ENCODE measurements at places on chromosomes 4 and X.
A peak's percentile ranks its signal among the peaks of the same experiment; 100 is the strongest.

- DNase-seq = peak; percentile 69
Measured at GRCh38 chrX:38636949-38637819, 75.8 kb downstream of the TSPAN7 start.

DNA sequence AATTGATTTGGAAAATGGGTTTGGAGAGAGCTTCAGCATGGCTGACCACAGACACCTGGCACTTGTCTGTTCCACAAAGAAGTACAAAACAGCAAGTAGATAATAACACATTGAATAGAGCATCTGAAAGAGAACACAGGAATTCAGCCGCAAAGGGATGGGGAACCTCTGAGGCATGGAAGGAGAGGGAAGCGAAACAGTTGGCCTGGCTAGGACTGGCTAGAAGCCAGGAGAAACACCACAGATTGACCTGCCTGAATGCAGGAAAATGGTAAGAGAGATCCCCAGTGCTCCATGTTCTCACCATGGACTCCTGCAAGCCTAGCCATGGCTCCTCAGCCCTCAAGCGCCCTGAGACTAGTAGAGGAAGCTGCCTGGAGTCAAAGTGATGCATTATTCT, 169.7 kb upstream of the SH3RF1 start:
- DNase-seq = peak; percentile 53

- no peak for DNase-seq
Measured at GRCh38 chr4:18109676-18110075, 88.1 kb upstream of the LCORL start.

DNA sequence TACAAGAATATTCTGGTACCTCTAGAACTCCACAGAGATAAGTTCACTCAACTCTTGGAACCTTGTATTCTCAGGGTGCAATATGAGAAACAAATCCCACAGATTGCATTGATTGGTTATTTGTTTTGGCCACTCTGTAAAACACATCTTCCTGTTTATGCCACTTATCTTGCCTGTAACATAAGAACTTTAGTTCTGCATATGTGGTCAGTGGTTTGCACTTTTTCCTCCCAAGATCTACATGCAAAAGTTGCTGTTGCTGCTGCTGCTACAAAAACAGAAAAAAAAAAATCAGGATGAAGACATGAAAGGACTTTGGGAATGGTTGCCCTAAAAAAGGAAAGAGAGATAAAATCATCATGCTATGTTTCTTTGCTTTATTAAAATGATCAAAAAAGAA, 9.6 kb downstream of the ODAPH start:
- no peak for DNase-seq

DNA sequence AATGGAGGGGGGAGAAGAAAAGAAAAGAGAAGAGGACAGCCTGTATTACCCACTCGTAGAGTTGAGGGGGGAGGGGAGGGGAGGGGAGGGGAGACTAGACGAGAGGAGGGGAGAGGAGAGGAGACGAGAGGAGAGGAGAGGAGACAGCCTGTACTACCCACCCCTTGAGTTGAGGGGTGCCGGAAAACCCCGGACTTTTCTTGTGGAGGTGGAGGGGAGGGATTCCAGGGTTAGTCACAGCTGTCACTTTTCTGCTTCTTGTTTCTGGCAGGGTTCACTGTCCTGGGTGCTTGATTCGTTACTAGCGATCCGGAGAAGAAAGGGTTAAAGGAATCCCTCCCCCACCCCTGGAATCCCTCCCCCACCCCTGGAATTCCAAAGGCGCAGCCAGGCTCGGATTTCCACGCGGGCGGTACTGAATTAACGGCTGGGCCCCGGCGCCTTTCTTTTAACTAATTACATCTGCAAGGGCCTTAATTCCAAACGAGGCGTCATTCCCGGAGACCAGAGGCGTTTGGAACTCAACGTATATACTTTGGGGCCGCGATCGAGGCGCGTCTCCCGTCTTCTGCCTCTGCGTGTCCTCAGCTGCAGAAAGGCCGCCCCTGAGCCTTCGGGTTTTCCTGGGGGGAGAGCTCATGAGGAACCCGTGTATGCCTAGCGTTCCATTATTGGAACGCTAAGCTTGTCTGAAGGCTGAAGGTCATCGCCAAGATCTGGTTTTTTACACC, 20.1 kb upstream of the CSF2RA start:
- DNase-seq = peak; percentile 84

DNA sequence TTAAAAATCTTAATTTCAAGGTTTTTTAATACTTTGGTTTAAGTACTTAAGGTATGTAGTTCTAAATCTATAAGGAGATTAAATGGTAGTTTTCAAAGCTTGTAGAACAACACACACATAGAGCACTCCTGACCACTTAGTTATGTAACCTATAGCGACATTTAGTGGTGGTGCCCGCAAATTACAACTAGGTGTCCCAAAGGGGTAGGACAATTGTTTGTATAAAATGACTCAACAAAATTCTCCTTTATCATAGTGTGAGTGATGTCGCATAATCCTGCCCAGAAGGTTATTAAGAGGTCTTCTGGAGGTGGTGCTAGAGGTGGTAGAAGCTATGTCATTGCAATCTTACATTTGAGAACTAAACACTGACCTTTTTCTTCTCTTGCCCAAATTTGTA, 373.0 kb upstream of the RASGEF1B start:
- peak; percentile 82 for DNase-seq

DNA sequence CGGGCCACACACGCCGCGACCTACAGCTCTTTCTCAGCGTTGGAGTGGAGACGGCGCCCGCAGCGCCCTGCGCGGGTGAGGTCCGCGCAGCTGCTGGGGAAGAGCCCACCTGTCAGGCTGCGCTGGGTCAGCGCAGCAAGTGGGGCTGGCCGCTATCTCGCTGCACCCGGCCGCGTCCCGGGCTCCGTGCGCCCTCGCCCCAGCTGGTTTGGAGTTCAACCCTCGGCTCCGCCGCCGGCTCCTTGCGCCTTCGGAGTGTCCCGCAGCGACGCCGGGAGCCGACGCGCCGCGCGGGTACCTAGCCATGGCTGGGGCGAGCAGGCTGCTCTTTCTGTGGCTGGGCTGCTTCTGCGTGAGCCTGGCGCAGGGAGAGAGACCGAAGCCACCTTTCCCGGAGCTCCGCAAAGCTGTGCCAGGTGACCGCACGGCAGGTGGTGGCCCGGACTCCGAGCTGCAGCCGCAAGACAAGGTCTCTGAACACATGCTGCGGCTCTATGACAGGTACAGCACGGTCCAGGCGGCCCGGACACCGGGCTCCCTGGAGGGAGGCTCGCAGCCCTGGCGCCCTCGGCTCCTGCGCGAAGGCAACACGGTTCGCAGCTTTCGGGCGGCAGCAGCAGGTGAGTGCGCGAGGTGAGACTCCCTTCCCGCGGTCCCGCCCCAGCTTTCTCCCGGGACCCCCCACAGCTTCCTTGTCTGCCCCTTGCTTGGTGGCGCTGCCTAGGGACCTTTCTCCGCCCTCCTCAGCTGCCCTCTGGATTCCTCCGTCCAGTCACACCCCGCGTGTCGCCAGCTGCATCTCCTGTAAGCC, 678 bp downstream of the BMP3 start:
- no peak for DNase-seq

DNA sequence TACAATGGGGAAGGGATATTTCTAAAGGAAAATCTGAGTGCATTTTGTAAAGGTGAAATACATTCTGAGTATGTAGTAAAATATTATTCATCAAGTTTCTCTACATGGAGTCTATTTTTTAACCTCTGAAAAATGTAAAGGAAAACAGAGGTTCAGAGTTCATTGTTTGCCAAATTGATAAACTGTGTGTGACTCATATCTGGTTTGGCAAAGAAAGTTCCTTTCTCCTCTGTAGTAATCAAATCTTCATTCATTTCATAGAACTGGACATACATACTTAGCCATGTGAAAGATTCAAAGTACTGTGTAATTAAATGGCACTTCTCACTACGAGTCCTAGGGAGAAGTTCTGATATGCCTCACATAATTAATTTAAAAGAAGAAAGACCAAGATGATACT, 61.6 kb downstream of the HPGD start:
- DNase-seq = no peak

DNA sequence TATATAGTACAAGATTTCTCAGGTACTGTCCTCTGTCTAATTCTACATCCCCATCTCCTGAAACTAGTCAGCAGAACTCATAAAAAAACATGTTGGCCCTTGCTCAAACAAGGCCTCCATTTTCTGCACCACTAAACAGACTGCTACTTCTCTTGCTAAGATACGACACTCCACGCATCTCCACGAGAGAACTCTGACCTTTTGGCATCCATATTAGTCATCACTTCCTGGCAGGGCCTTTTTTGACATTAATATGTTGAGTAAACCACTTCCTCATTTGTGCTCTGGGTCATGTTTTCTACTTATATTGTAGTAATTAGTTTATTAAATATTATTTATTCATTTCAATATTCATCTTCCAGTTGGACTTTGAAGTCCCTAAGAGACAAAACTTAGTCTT, 65.6 kb downstream of the DCAF8L1 start:
- no peak for DNase-seq

DNA sequence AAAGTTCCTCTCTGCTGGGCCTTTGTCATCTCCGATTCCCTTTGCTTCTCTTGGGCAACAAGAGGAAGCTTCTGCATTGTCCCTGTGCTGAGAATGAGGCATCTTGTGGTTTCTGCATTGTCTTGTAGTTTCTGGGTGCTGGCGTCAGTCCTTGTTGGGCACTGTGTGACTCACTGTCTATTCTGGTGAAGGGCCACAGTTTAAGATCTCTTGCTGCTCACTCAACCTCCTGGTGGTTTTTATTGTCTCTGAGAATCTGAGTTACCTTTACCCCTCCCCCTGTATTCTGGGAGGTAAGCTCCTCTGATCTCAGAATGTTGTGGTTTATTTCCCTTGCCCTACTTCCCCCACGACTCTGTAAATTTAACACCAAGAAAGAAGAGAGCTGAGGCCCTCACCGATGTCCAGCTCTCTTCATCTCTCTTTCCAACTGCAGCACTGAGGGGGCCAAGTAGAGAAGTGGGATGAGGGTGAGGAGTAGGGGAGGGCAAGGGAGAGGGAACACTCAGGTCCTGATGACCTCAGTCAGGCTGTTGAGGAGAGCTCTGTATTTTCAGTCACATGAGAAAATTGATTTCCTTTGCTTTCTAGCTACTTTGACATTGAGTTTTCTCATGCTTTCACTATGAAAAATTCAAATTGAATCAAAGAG, 441.6 kb upstream of the PITX2 start:
- DNase-seq = no peak

DNA sequence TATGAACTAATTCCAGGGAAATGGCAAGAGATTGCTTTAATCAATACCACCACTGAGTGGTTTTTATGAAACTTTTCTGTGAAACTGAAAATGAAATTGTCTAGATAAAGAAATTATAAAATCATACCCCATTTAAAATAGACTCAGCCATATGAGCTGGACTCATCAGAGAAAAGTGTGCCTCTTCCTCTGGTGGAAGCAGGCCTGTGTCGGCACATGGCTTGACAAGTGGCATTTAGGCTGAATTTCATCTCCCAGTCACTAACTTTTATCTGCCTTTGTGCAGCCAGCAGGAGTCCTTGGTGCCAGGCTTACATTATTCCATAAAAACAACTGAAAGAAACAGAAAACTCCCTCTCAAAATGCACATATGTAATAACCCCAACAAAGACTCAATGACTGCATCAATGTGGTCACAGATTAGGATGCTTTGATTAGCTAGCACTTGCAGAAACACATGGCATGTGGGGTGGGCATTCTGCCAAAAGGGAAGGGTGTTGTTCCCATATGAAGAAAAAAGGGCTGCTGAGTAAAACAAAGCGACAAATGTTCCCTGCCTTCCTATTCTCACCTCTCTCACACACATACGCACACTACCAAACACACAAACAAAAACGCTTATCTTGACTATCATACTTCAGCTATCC, 232.3 kb downstream of the PABPC4L start:
- no peak for DNase-seq

DNA sequence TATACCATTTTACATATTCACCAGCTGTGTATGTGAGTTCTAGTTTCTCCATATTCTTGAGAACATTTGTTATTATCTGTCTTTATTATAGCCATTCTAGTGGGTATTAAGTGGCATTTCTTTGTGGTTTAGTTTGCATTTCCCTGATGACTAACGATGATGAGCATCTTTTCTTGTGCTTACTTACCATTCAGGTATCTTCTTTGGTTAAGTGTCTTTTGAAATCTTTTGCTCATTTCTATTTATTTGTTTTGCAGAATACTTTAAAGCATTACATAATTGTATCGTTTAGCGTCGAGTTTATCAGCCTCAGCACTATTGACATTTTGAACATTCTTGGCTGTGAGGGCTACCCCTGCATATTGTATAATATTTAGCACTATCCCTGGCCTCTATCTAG, 85.4 kb downstream of the FRMPD4 start:
- DNase-seq = no peak

DNA sequence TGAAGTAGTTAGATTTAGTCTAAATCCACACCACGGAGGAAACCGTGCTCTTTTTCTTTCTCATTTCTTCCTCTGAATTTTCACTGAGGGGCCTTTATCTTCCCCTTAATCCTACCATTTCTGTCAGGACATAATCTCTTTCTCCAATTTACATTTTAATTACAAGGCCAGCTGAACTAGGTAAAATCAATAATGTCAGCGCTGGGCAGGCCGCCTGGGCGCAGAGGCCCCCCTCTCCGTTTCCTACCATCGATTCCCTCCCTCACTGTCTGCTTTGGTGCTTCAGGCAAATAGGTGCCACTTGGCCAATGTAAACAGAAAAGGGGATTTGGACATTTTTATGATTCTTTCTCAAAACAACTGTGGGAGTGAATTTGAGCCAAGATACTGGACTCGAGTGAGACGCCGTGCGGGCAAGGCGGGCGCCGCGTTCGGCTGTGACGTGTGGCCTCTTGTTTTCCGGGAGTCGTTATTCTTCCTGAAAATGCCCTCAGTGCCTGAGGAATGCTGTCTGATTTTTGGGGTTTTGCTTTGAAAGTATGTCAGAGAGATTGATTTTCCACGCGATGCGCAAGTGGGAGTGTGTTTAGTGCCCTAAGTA, 22.6 kb downstream of the UVSSA start:
- no peak for DNase-seq

Measured in cerebellar cortex (tissue), 1 donor.